ENCODE measurements at places on chromosomes 6 and 20.

DNA sequence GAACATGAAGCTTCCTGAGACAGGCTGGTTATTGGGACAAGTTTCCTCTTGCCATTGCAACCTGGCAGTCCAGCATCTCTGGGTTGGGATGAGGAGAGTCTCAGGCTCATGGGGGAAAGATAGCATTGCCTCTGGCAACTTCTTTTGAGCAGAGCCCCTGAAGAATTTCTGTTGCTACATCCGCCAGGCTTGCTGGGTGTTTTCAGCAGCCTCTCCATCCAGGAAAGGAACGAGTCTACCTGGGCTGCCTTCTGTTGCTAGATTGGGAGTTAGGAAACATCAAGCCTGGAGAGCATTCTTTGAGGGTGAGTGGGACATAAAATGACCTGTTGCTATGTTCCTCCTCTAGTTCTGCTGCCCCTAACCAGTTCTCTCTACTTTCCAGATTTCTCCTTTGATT, 313.5 kb downstream of the RFPL4B start:
- DNase-seq: no peak

DNA sequence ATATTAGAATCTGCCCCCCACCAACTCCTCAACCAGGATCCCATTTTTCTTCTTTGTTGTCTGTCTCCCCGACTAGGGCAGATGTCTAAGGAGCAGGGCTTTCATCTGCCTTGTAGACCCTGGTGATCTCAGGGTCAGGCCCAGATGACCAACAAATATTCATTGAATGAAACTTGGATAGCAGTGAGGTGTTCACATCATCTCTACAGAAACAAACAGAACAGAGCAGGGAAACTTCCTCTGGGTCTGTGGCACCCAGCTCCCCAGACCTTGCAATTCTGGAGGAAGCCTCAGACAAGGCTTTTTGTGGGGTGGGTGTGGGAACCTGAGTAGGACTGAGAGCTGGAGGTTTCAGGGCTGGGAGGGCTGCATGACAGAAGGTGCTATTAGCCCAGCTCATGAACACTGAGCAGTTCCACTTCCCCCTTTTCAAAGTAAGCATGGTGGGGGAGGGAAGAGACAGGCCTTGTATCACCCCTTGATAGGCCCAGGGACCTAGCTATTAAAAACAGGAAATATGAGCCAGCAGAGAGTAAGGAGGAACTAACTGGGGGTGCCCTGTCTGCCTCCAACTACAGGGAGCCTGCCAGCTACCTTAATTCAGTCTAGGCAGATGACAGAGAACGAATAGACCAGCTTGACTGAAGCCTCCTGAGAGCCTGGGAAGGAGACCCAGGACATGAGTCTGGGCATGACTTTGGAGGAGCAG, 37.3 kb upstream of the TOP1 start:
- DNase-seq: no peak

- DNase-seq: no peak
Observed at GRCh38 chr6:17492350-17492749, 99.0 kb downstream of the CAP2 start.

DNA sequence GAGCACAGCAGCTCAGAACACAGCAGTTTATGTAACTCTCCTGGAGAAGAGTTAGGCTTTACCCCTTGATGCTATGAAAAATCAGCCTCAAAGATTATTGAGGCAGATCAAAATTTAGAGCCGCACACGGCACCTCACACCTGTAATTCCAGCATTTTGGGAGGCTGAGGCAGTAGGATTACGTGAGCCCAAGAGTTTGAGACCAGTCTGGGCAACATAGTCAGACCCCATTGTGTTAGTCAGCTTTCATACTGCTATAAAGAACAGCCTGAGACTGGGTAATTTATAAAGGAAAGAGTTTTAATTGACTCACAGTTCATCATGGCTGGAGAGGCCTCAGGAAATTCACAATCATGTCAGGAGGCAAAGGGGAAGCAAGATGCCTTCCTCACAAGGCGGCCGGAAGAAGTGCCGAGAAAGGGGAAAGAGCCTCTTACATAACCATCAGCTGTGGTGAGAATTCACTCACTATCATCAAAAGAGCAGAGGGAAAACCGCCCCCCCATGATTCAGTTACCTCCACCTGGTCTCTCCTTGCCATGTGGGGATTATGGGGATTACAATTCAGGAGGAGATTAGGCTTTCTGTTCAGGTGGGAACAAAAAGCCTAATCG, 87.7 kb downstream of the SGK1 start:
- no peak for DNase-seq

DNA sequence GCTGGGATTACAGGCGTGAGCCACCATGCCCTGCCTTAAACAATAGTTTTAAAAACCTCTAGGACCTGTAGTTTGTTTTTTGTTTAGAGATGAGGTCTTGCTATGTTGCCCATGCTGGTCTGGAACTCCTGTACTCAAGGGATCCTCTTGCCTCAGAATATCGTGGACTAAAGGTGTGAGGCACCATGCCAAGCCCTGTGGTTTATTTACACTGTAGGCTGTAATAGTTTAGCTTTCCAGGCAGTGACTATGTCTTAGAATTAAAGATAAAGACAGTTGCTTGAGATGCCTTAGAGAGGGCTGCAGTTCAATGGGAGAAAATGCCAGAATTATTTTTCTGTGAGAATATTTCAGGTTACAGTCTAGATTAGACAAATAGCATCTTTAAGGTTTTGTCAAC, 72.9 kb downstream of the SGK1 start:
- DNase-seq: no peak

DNA sequence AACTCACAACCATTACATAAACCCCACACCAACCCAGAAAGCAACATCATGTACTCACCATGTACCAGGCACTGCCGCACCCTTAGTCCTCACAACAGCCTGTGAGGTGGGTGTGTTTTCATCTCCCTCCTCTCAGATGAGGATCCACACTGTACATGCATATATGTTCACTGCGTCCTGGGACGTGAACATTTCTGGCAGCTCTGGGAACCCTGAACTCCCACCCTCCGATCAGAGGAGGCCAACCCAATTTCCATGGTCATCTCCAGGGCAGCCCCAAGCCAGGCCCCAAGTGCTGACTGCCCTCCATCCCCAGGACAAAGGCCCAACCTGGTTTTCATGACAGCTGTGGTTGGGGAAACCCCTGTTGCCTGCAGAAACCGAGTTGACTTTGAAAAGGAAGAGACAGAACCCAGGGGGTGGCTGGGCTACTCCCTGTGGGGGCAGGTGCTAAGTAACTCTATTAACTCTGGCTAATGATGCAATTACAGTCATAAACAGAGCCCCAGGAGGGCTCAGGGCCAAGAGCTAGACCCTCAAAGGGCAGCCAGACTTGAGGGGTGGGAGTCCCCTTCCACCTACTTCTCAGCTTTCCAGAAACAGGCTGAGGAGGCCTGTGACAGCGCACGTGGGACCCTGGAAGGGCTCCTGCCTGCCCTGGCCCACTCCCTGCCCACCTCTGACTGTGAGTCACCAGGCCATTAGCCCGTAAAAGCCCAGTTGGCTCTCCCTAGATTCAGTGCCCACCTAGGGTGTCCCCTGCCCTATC, 2.6 kb downstream of the TFEB start:
- no peak for DNase-seq

DNA sequence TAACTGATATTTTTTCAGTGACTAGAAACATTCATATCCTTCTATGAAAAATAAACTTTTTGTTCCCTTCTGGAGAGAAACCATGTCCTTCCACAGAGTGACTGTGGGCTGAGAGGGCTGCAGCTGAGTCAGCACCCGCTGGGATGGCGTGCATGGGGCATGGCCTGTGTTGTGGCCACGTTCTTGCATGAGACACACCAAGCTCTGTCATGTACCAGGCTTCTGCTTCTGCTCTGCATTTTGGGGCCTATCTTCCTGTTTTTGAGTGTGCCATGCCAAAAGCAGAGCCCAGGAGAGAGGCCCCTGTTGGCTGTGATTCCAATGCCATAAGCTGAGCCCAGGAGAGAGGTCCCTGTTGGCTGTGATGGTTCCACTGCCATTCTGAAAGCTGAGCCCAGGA, 10.8 kb downstream of the APMAP start:
- no peak for DNase-seq

DNA sequence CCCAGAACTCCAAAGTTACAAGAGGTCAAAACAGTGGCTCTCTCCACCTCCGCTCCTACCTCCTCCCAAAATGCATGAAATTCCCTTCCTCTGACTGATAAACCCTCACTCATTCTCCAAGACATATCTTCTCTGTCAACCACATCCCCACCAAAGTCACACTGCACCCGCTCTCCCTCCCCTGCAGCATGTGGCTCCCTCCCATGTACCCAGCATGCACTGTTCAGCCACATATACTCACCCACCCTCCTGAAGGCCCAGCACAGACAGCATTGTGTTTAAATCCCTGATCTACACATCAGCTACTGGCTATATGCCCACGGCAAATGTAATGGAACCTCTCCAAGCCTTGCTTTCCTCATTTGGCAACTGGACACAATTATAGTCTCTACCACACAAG, 5.5 kb upstream of the POU5F1 start:
- DNase-seq: no peak

Data from nephron progenitor cell (in vitro differentiated cells).